ENCODE measurements at places on chromosomes 11 and 22.
A peak's percentile ranks its signal among the peaks of the same experiment; 100 is the strongest.

GRCh38 chr22:46777609-46777970, 15.1 kb downstream of the TBC1D22A start:
- no peak for DNase-seq

GRCh38 chr11:69525516-69526452, 44.3 kb downstream of the LINC01488 start:
- no peak for DNase-seq

- no peak for DNase-seq
Measured at GRCh38 chr11:1650918-1651262, 21.3 kb downstream of the KRTAP5-5 start.

GRCh38 chr11:34600339-34601084, 20.4 kb upstream of the EHF start:
- DNase-seq, result peak; percentile 65

Measured in Caki2 (cell line).